ENCODE measurements at places on chromosomes 5 and 9.
A peak's percentile ranks its signal among the peaks of the same experiment; 100 is the strongest.

- no peak for DNase-seq
Measured at GRCh38 chr9:89165341-89165740, 13.3 kb downstream of the SHC3 start.

DNA sequence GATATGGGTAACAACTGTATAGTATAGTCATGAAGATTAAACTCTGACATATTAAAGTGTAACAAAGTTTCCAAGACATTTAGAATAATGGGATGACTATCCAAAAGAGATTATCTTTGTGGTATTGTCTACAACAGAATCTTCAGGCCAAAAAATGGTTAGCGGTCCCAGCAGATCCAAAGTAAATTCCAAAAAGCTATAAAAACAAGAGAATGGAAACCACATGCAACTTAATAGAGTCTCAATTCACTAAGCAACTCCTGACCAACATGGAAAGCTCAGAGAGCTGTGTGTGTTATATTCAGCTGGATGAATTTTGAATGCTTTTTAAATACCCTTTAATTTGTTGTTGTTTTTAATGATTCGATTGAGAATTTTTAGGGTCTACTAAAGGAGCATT lies 688.2 kb downstream of the CETN3 start:
- no peak for DNase-seq

DNA sequence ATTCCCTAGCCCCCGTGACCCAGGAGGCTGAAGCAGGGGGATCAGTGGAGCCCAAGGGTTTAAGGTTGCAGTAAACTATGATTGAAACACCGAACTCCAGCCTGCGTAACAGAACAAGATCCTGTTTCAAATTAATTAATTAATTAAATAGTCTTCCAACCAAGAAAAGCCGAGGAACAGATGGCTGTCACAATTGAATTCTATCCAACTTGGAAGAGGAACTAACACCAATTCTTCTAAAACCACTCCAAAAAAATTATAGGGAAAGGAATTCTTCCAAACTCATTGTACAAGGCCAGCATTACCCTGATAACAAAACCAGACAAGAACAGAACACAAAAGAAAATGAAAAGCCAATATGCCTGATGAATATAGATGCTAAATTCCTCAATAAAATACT lies 43.4 kb upstream of the RGS7BP start:
- no peak for DNase-seq

DNA sequence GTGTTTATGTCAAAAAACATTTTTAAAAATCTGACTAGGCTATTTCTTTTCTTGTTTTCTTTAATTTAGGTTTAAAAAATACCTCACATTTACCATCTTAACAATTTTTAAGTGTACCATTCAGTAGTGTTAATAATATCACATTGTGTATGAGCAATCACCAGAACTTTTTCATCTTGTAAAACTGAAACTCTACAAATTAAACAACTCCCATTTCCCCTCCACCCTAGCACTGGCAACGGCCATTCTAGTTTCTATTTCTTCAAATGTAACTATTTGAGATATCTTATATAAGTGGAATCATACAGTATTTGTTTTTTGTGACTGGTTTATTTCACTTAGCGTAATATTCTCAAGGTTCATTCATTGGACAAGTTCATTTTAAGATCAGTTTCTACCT lies 27.7 kb downstream of the PLCXD3 start:
- no peak for DNase-seq

GRCh38 chr5:10509575-10509974 lies 54.3 kb upstream of the ANKRD33B start:
- DNase-seq, result no peak

- no peak for DNase-seq
Measured at GRCh38 chr5:39201160-39201780, 18.1 kb downstream of the FYB1 start.

DNA sequence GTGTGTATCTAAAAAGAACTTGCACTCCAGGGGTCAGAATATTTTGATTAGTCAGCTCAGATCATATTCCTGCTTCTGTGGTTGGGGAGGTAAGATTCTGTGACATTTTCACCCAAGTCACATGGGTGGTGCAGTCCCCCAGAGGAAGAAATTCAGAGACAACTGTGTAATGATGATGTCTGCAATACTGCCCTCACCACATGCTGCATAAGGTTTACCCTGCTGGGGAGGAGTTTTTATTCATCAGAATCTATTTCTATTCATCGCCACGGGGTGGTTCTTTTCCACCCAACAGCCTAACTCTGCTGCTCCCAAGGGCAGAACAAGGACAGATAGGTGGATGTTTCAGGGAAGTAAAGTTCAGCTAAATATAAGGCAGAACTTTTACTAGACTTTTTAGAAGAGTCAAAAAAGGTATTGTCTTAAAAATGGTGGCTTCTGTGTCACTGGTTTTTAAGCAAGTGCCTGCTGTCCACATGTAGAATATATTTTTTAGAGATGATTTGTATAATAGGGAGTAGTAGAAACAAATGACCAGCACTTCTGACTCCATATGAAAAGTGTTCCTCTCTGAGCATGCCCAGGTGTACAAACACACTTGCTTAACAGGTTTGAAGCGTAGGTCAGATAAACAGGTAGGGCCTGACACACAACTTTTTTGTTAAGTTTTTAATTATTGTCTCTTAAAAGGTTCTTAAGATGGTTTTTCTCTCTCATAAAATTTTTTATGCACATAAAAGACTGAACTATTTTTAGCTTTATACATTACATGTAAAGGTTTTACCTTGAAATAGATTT lies 352.7 kb downstream of the LRRC70 start:
- no peak for DNase-seq

DNA sequence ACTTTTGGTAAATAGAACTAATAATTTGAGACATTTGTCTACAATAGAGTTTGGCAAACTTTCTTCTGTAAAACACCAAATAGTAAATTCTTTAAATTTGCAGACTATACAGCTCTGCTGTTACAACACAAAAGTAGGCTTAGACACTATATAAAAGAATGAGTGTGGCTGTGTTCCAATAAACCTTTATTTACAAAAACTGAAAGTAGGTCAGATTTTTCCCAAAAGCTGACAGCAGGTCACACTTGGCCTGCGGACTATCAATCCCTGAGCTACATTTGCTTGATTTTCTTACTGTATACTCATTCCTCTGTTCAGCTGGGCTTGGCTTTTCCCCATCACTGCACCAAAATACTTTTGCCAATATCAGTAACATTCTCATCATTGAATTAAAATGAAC lies 189.4 kb downstream of the COMMD10 start:
- no peak for DNase-seq

DNA sequence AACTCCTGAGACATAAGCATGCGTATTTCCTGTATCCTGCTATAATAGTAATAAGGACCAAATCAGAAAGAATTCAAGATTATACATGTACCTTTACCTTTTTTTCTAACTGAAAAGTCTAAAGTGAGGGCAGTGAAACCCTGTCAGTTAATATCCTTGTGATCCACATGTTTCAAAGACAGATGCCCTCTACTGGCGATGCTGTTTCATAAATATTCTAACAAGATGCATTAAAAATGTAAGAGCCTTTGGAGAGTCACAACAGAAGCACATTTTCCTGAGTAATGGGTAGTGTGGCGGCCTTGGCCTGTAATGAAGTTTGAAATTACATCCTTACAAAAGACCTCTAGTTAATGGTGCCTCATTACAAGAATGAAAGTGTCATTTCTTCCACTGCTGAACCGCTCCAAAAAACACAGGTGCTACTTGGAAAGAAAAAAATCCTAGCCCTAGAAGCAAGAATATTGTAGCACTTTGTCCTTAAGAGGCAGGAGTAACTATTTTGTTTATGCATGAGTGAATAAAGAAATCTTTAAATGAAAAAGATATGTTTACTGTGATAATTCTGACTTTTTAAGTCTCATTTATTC lies 232.6 kb downstream of the EPB41L4A start:
- DNase-seq, result no peak

GRCh38 chr9:4276856-4277255 lies 23.0 kb downstream of the GLIS3 start:
- no peak for DNase-seq

DNA sequence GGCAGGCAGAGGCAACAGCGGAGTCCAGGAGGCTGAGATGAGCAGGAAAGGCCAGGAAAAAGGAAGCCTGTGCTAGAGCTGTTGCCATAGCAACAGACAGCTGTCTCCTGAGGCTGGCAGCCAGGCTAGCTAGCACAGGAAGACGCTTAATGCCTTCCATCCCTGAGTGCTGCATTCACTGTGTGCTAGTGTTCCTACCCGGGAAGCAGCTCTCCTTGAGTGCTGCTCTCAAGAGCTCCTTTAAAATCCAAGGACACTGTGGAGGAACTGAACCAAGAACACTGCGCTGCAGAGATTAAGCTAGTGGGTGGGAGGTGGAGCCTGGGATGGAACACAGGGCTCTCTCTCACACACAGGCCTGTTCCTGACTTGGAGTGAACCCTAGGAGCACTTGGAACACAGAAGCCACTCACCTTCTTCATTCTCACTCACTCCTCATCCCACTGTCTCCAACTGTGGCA lies 53.5 kb upstream of the IL7R start:
- DNase-seq, result peak; percentile 29

DNA sequence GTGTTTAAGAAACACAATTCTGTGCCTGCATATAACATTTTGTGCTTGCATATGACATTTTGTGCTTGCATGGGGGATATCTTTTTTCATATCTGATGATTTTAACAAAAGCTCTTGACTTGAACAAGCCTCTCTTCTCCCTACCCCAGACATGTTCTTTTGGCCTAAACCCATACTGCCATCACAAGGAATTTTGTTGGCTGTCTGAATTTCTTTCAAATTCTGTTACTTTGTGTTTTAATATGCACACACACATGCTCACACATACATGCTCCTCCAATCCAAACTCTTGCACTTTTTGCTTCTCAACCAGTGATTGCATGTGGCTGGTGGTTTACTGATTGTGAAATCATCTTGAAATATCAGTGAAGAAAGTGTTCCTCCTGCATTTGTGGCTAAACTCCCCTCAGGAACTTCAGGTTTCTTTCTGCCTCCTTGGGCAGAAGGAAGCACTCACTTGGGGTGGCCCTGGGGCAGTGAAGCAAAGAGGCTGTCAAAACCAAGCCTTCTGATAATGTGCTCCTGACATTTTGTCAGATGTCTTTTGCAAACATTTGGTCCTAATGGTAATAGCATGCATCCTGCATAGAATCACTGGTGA lies 377.2 kb upstream of the KLF4 start:
- DNase-seq, result no peak

DNA sequence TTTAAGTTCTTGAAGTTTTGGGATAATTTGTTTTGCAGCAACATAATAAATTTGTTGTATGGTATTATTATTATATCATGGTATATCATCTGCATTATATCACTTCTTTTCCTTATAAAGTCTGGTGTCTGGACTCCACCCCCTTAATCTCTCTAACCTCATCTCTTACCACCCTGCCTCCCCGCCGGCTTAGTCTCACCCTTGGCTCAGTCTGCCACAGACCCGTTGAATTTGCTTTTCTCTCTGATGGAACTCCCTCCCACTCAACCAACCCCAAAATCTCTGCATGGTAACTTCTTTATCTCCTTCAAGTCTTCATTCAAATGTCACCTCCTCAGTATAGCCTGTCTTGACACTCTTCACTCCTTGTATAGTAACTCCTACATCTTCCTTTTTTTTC lies 29.6 kb upstream of the MATR3 start:
- DNase-seq, result no peak
